ENCODE measurements at places on chromosomes 5 and 9.

- DNase-seq: peak; percentile 90
Measured at GRCh38 chr5:152556784-152557183, 151.7 kb upstream of the NMUR2 start.

DNA sequence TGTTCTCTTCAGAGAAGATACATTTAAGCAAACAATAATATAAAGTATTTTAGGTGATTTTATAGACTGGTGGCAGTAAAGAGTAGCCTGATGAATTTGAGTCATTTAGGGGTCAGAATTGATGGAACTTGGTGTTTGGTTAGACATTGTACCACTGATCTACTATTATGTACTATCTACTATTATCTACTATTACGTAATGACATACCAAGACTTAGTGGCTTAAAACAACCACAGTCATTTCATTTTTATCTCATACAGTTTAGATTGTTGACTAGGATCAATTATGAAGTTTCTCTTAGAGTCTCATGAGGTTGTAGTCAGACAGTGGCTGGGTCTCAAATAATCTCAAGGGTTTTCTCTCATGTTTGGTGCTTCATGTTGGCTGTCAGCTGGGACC is 54.0 kb downstream of the PPIP5K2 start:
- DNase-seq: no peak

DNA sequence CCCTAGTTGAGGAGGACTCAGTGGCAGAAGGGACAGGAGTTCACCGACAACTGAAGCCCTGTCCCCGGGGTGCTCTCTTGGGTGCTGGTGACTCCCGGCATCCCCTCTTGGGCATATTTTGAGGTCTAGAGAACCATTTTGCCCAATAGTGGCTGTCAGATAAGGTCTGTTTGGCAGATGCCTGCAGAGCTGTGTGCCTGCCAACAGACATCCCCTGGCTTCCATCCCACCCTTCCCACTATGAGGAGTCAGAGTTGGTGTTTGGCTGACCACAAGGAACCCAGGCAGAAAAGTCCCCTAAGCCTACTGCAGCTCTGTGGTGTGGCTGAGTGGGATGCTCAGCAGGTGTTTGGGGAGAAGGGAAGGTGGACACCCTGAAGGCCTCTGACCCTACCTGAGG is 207.0 kb downstream of the AUH start:
- no peak for DNase-seq

DNA sequence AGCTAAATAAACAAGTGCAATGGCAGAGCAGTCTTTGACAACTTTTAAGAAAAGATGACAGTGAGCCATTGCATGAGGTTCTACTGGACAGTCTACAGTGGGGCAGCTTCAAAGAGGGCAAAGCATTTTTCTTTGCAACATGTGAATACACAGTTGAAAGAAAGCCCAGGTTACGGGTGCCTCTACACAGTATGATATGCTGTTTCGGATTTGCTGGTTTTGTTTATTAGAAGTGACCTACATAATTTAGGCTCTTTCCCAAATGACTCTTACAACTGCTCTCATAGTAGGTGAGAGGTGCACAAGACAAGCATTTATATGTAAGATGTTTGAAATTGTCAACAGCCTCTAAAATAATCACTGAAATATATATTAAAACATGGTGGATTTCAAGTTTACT is 62.4 kb downstream of the MEF2C start:
- no peak for DNase-seq

GRCh38 chr9:70205366-70206020 is 53.3 kb upstream of the SMC5 start:
- no peak for DNase-seq

DNA sequence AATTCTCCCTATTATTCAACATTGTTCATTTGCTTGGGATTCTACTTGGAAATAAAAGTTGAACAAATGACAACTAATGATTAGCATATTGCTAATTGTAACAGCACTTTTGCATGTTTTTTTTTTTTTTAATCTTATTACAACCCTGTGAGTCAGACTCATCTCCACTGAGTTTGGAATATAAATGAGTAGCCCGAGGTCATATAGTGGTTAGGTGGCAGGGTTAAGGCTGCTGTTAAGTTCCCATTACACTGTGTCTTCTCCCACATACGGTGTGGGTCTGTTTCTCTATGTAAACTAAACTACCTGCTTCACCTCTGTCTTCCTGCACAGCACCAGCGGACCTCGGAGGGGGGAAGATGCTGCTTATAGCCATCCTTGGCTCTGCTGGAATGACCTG is 92.4 kb downstream of the EQTN start:
- no peak for DNase-seq

GRCh38 chr5:2660315-2660714 is 91.2 kb downstream of the IRX2 start:
- no peak for DNase-seq

GRCh38 chr5:172321593-172321992 is 38.0 kb upstream of the UBTD2 start:
- no peak for DNase-seq

GRCh38 chr9:127522727-127523126 is 71.4 kb downstream of the LRSAM1 start:
- no peak for DNase-seq

DNA sequence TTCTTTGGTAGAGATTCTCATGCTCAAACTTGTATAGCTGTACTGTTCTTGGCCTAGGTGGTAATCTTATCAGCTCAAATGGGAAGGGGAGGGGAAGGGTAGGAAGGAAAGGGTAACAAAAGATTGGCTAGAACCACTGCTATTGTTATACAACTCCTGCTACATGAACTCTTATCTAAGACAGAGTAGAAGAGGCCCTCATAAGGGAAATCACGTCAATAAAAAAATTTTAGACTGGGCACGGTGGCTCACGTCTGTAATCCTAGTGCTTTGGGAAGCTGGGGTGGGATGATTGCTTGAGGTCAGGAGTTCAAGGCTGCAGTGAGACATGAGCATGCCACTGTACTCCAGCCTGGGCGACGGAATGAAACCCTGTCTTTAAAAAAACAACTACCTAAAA is 15.9 kb downstream of the STOM start:
- DNase-seq: no peak

DNA sequence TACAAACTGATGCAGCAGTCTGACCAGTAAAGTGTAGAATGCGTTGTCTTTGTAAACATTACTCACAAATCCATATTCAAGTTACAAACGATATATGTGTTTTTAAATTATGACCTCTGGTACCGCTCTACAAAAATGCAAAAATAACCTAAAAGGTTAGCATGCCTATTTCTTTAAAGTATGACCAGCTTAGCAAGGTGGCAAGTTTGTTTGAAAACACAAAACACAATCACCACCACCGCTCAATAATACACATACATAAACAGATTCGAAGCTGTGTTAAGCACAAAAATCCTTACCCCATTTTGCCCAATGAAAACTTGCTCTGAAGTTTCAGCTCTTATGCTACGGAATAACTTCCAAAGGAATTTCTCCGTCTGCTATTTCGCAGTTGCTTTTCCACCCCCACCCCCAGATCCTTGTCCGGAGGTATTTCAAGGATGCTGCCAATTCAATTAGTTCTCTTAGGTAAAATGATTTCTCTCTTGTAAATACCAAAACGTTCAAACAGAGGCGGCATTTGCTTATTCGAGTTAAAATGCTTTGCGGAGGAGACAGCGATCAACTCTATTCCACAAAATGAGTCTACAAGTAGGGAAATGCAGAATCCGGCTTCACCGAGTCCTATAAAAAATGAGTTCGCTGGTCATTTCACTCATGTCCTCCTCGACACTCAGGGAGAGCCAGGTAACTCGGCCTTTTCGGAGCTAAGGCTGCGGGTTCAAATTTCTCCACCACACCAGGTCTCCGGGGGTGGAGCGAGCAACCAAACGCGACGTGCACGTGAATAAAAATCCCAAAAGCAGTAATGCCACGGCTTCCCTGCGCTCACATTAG is 1.2 kb downstream of the HOMER1 start:
- DNase-seq: no peak

- no peak for DNase-seq
Measured at GRCh38 chr9:79213417-79214125, 358.2 kb upstream of the TLE4 start.

DNA sequence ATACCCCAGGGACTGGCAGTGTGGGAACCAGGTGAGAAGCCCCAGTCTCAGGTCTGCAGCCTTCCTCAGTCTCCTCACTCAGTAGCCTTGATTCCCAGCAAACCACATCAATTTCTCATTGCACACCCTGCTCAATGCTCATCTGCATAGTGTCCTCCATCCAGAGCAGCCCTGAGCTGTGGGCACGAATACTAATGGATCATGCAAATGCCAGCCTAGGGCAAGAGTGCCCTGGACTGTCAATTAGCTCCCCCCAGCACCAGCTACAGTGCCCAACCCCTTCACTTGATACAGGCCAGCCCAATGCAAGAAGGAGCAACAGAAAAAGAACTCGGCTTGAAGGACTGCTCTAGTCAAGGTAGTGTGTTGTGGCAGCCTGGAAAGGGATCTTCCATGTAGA is 9.8 kb upstream of the KCNIP1 start:
- DNase-seq: no peak

- DNase-seq: no peak
Measured at GRCh38 chr5:72506158-72506549, 1.1 kb downstream of the ZNF366 start.

GRCh38 chr5:168047043-168047668 is 244.3 kb upstream of the WWC1 start:
- no peak for DNase-seq

DNA sequence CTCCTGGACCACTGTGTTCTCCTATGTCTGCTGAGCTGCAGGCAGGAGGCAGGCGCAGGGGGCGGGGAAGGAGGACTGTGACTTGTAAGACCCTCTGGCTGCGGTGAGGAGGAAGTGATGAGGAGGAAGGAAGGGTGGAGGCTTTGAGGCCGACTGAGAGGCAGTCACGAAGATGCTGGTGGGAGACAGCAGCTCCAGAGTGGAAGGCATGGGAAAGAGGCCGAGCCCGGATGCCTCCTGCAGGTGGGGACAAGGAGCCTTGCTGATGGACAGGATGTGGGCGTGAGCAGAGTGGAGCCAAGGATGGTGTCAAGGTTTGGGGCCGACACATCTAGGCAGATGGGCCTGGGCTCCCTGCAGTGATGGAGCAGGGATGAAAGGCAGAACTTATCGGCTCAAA is 74.3 kb upstream of the ICE1 start:
- no peak for DNase-seq

- DNase-seq: no peak
Measured at GRCh38 chr5:11239261-11240015, 478.4 kb upstream of the DAP start.

DNA sequence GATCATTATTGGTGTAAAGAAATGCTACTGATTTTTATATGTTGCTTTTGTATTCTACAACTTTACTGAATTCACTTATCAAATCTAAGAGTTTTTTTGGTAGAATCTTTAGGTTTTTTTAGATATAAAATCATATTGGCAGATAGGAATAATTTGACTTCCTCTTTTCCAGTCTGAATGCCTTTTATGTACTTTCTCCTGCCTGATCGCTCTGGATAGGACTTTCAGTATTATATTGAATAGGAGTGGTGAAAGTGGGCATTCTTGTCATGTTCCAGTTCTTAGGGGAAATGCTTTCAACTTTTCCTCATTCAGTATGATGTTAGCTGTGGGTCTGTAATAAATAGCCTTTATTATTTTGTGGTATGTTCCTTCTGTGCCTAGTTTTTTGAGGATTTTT is 8.3 kb downstream of the AHRR start:
- DNase-seq: no peak

GRCh38 chr5:150073086-150073625 is 13.2 kb downstream of the CSF1R start:
- DNase-seq: no peak

GRCh38 chr9:70514273-70514672 is 99.8 kb upstream of the KLF9 start:
- no peak for DNase-seq

GRCh38 chr5:43042626-43043399 is 2.7 kb upstream of the ANXA2R start:
- peak; percentile 89 for DNase-seq

DNA sequence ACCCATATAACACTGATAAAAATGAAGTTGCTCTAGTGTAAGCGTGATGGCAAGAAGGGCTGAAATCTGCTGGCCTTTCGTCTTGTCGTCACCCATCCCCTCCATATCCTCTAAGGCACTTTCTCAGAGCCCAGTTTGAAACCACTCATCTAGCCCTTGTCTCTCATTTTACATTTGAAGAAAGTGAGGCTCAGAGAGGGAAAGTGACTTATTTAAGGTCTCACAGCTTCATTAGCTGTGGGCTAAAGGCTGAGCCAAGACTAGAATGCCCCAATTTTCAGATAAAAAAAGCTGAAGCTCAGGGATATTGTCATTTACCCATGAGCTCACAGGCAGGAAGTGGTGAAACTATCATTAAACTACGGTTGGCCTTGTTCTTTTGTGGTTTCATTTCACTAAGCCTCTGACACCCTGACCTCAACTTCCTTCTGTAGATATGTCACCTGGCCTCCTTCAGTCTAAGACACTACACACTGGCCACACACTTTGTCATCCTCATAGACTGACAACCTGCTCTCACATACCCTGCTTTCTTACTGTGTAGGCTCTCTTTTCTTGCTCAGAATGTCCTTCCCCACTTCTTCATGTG is 176.7 kb upstream of the DMAC1 start:
- DNase-seq: no peak

- DNase-seq: no peak
Measured at GRCh38 chr5:132209131-132209530, 18.5 kb downstream of the P4HA2 start.

DNA sequence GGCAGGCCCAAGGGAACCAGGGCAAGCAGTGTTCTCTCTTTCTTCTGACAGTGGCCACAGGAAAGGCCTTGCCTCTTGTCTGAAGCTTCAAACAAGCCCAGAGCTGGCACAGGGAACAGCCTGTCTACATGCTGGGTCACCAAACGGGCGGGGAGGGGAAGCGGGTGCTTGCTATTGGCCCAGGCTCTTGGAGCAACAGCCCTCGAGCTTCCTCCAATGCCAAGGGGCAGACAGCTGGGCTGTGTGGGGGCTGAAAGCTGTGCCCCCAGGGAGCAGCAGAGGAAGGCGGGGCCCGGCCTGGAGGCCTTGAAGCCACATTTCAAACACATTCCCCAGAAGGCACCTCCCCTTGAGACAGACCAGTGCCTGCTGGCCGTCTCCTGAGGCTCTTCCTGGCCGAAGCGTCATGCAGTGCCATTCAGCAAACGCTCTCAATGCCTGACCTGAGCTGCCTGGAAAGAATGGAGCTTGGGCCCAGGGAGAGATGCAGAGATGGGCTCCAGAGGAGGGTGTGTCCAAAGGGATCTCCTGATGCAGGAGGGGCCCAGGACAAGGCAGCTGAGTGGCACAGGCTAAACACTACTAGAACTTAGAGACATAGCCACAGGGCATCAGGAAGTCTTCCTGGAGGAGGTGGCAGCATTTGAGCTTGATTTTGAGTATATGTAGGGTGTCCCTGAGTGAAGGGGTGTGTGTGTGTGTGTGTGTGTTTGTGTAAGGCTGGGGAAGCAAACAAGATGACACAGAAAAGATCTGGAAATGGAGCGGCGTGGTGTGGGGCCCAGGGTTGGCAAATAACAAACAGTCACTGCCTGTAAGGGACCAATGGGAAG is 2.5 kb downstream of the FIBCD1 start:
- peak; percentile 87 for DNase-seq

Data from NCI-H446 (cell line).